ENCODE measurements at places on chromosomes 2 and 18.

DNA sequence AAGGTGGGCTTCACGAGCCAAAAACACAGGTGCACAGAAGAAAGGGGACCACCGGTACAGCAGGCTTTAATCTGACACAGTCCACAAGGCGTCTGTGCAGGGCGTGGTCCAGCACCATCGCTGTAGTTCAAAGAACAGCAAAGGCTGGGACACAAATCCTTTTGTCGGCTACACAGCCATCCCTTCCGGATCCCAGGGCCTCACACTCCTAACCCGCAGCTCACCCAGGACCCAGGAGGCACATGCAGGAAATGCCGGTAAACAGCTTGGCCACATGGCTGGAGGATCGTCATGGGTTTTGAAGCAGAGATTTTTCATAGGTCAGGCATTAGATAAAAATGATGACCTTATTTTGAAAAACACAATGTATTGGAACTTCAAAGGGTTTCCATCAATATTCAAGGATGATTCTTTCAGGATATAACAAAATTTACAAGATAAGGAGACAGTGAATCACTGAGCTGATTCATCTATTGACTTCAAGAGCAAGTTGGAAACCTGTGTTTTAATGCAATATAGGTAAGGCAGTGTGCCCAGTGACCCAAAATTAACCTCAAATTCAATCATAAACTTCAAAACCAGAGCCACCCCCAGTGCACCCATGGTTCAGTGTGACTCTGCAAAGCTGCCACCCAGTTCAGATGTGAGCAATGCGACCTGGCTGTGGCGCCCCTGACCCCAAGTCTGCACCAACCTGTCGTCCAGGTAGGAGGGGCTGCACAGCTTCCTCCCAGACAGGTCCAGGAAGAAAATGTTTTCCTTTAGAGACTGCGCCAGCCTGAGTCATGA is 74.4 kb downstream of the TMEM18 start:
- no peak for DNase-seq

DNA sequence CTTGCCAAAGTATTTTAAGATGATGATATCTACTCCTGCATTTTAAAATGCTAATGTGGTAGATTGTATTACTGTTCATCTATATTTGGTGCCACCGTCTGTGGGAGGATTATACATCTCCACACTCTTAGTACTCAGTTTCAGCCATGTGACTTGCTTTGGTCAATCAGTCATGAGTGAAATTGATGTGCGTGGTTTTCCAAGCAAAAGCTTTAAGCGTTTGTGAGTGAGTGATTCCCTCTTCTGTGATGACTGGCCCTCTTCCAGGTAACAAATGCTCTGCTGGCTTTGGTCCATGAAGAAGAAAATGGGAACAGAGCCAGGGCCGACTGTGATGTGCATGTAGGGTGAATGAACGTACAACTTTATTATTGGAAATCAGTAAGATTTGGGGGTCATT is 330.4 kb downstream of the LPIN1 start:
- no peak for DNase-seq

DNA sequence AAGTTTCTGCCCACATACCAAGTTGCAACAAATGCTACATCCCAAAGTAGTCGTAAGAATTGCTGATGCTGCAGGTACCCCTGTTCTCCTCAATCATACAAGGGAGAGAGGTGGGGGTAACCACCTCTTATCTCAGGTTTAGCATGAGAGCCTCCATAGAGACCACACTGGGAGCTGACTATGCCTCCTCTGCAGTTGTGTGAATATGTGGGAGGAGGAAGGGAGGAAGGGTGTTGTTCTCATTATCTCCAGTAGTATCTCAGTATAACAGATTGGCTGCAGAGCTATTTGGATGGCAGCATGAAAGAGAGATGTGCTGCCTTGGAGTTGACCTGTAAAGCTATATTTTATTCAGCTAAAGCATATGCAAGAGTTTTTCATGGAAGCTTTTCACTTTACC is 690.7 kb downstream of the KCNJ3 start:
- no peak for DNase-seq

DNA sequence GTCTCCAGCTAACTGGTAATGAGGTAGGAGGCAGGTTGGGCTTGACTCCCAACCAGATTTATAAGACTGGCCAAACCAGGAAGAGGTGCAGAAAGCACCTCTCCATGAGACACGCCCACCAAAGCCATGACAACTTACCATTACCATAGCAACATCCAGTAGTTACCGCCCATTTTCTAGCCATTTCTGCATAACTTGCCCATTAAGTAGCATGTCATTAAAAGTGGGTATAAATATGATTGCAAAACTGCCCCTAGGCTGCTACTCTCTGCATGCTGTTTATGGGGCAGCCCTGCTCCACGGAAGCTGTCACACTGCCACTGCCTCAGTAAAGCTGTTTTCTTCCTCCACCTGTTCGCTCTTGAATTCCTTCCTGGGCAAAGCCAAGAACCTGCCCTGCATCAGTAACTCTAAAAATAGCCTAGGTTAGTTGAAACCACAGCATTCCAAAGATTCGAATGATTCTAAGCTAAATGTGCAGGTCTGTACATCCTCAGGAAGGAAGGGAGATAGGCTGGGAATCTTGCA is 131.9 kb downstream of the ATL2 start:
- no peak for DNase-seq

- DNase-seq = no peak
Measured at GRCh38 chr2:234286118-234286598, 210.7 kb downstream of the ARL4C start.

GRCh38 chr2:70391988-70392387 is 90.1 kb upstream of the FAM136A start:
- no peak for DNase-seq

GRCh38 chr18:35289727-35290093 is 319 bp downstream of the ZSCAN30 start:
- no peak for DNase-seq

DNA sequence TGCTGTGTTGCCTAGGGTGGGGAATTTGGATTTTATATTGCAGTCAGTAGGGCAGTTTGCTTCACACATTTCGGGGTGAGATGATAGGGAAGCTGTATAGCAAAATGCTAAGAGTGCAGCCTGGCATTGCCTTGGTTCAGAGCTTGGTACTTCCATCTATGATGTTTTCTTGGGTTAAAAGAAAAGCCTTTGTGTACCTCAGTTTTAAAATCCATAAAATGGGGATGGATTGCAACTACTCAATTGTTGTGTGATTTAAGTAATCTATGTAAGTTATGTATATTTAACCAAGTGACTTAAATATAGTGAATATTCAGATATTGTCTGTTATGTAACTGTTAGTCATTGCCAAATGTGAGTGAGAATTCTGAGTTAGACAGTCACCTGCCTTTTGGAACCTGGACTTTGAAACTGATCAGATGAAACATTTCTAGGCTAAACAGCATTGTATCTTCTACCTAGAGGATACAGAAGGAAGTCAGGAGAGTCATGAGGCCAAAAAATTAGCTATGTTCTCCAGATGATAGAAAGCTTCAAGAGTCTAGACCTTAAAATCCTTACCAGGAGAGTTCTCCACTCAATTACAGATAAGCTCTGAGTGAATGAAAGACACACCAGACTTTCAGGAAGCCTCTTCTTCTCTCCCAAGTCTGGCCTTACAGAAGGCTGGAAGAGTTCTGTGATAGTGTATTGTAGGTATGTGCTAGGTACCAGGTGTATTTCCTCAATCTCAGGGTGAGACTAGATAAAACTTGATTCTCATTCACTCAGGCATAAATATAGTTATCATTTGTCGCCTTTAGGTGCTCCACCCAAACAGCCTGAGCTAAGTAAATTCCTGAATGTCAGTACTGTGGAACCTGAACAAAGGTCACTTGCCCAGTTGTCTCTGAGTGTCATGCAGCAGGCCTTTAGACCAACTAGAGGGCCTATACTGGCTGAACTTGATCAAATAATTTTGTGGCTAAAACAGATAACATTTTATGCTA is 7.5 kb downstream of the RIOK3 start:
- DNase-seq = no peak

- no peak for DNase-seq
Measured at GRCh38 chr18:74163019-74163660, 14.8 kb downstream of the TIMM21 start.

DNA sequence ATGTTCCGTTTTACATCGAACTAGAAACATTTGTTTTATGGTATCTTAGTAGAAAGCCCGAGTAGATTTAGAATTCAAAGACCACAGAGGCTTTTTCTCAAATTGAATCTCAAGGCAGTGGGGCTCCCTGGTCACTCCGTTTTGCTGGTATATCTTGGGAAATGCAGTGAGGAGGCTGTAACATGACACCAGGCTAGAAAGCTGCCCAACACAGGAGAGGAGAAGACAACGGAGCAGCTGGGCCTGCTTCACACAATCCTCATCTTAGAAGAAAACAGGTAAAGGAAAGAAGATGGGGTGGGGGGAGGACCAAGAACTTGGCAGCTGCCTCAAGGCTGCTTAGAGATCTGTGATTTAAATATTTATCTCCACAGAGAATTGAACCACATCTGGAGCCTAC is 38.3 kb upstream of the EPB41L3 start:
- DNase-seq = no peak
